ENCODE measurements at places on chromosomes 11 and 22.

- DNase-seq: no peak
These were observed 745 bp upstream of the ZBTB44 start for GRCh38 chr11:130315354-130315970.

GRCh38 chr11:101914341-101914737, 471 bp upstream of the CEP126 start:
- peak; percentile 18 for DNase-seq

DNA sequence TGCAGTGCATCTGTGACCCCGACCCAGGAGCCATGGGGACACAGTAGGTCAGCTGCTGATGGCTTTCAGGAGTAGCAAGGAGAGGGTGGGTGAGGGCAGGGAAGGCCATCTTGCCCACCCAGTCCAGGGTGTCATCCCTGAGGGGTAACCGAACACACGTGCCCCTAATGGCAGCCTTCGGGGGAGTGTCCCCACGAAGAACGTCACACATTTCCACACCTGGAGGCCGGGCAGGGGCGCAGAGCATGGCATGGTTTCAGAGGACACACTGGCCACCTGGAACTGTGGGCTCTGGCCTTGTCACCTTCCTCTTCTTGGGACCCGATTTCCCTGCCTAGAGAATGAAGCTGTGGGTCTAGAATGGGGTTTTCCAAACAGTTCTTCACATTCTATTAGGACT, 19.4 kb upstream of the BAIAP2L2 start:
- DNase-seq: no peak

GRCh38 chr22:22407061-22407460, 101.5 kb downstream of the ZNF280B start:
- DNase-seq: no peak

DNA sequence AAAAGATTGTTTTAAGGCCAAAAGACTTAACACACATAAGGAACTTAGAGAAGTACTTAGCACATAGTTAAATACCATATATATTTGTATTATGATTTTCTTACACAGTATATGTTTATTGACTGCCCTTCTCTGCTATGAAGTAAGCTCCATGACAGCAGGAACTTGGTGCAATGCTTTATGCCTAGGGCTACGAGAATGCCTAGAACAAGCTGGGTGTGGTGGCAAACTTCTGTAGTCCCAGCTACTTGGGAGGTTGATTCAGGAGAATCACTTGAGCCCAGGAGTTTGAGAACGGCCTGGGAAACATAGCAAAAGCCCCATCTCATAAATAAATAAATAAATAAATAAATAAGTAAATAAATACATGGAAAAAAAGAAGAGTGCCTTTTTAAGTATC, 1.9 kb downstream of the SLC5A12 start:
- no peak for DNase-seq

- DNase-seq: no peak
These were observed 44.6 kb downstream of the FZD4 start for GRCh38 chr11:86910592-86910991.

DNA sequence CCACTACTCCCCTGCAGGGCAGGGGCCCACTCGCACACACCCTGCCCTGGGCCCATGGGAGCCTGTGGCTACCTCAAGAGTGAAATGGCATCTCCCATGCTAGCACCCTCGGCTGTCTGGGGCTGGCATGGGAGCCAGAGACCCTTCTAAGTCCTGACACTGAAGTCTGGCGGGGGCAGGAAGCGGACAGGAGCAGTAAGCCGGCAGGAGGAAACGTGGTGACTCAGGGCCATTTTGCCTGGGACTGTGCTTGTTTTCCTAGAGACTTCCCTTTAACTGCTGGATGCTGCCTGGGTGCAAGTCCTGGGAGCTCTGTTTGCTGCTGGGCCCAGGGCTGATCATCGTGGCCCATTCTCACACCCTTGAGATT, 16.8 kb downstream of the RELT start:
- DNase-seq: no peak

DNA sequence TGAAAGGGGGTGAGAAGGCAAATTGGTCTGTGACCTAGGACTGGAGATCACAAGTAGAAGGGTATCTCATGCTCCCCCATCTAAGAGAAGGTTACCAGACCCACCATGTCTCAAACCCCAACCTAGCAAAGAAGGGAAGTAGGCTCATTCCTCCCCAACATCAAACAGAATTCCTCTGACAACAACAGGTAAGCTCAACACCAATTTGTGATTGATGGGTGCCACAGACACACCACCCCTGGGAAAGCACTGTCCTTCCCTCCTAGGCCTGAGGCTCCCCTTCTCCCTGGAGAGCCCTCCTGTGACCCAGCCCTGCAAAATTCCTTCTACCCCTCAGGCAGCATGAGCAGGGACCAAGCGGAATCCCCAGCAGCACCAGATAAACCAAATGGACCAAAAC, 154.3 kb downstream of the BUD13 start:
- DNase-seq: no peak

DNA sequence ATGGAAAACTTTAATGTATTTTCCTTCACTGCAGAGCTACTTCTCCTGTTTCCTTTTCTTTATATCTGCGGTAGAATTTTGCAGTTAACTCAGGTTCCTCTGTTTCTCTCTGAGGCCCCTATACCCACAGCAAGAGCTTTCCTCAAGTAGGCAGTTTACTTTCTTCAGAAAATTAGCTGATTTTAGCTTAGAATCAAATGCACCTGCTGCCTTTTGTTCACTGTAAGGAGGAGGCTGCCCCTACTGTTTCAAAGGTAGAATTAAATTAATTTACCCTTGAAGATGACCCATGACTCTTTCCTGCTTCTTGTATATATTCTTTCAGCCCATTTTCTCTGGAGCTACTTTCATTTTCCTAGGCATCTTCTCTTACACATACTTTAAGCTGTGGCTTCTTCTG, 68.7 kb upstream of the GDPD4 start:
- no peak for DNase-seq

DNA sequence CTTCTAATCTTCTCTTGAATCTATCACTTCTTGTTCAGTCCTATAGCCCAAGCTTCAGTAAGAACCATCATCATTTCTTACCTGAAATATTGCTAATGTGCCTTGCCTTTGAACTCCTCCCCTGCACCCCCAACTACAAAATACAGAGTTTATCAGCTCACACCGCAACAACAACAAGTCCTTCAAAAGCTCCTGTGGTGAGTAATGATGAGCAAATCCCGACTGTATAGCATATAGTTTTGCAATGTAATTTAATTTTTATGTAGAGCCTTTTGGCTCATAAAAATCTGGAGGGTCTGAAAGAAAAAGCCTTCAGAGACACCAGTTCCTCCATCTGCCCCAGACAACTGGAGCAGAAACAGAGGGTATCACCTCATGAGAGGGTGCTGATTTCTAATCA, 124.7 kb downstream of the ARHGAP32 start:
- DNase-seq: no peak

- DNase-seq: no peak
These were observed 10.5 kb upstream of the USP28 start for GRCh38 chr11:113885897-113886296.

GRCh38 chr11:118018401-118018800, 32.2 kb downstream of the IL10RA start:
- no peak for DNase-seq

- no peak for DNase-seq
These were observed 60.4 kb upstream of the PAX6 start for GRCh38 chr11:31871310-31872075.

GRCh38 chr11:22163394-22163797, 29.5 kb upstream of the ANO5 start:
- no peak for DNase-seq

DNA sequence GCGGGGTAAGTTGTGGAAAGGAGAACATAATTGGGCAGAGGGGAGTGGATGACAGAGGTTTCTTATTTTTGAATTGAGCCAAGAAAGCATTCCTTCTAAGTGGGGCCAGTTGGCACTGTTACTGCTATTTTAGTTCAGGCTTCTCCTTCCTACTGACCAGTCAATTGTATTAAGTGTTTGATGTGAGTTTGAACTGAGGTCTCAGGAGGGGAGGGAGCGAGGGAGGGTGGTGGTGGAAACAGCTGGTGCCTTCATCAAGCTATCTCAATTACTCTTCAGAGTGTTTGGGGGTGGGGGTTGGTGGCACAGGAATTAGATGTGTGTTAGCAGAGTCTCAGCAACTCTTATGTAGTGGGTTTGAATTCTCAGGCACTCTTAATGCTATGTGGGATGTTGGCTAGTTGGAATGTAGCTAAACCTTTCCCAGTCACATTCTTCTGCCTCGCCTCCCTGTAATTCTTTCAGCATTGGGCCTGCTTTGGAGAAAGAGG, 14.5 kb downstream of the CTNND1 start:
- DNase-seq: no peak

GRCh38 chr11:111808063-111808588, 41.9 kb upstream of the PPP2R1B start:
- DNase-seq: no peak
